ENCODE measurements at places on chromosomes 6 and 20. TPM values are rescaled to one million over a fixed set of nuclear protein-coding genes. Genes with fewer than 3 reads are reported as not detected.

GRCh38 chr6:45327956-45328522 lies at the start of gene RUNX2:
RUNX2 (plus strand) TSS chr6:45328330; CDS start chr6:45328727, 397 bp downstream.
- H3K27ac ChIP-seq, result no peak within 1 kb of the TSS
- H3K27me3 ChIP-seq, result no peaks in the 10 kb centered on the region
- no peaks in the 10 kb centered on the region for H3K4me1 ChIP-seq

DNA sequence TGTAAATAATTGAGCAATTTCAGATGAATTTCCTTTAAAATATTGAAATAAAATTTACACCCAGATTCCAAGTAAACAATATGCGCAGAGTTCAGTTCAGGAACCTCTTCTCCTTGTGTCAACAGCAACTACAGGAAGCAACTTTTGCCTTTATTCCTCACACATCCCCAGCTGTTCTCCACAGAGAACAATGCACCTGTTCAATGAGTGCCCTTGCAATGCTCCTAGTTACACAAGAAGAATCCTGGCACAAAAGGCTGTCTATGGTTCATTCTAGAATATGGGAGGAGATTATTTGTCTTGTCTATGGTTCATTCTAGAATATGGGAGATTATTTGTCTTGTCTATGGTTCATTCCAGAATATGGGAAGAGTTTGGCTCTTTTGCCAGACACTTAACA lies 454.9 kb downstream of the BTBD3 start:
- DNase-seq, result no peak
- H3K27ac ChIP-seq, result no peak overlapping the region
- H3K36me3 ChIP-seq, result no peaks in the 10 kb centered on the region
- no peaks in the 10 kb centered on the region for H3K27me3 ChIP-seq
- no peaks in the 10 kb centered on the region for H3K4me1 ChIP-seq

OR2J3 gene
- total RNA-seq, result not detected

GRCh38 chr6:47423079-47423478 lies 54.5 kb upstream of the CD2AP start:
- H3K4me3 ChIP-seq, result no peak overlapping the region
- H3K27ac ChIP-seq, result no peak overlapping the region
- no peaks in the 10 kb centered on the region for H3K36me3 ChIP-seq

DNA sequence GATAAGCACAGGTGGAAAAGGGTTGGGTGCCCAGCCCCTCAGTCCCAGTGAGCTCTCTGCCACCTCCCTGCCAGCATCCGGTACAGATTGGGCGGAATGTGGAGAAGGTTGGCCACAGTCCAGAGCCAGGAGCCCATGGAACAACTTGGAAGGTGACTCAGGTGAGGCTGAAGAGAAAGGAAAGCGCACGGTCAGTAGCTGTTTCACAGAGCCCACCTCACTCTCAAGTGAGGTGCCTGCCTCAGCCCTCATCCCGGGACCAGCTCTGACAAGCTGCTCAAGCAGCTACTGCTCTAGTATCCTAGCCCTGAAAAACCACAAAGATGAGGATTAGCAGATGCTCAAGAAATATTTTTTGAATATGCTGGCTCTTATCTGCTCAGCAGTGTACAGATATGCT lies 1.1 kb upstream of the MMP24OS start:
- peaks cover 22% of the 10 kb centered on the region for H3K4me1 ChIP-seq
- DNase-seq, result no peak
- peak overlapping the region; percentile 97 for H3K27ac ChIP-seq
- H3K4me3 ChIP-seq, result no peak overlapping the region

DNA sequence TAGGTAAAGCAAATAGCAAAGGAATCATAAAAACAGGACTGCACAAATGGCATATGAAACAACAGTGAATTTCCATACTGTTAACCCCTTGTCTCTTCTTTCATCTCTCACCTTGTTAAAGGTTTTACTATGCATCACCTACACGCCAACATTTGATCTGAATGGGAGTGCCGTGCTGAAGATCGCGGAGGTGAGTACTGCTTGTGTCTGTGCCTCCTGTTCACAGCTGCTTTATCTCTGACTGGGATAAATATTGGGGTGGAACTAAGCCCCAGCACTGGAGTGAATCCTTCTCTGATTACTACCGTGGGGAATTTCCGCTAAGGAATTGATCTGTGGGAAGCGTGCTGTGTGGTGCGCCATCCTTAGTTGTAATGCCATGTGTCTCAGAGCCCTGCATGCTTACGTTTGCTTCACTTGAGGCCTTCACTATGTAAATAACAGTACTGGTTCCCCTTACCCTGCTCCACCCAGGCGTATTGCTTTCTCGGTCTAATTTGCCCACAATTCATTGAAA lies 11.4 kb upstream of the PBOV1 start:
- no peaks in the 10 kb centered on the region for H3K4me1 ChIP-seq
- no peak overlapping the region for H3K27ac ChIP-seq
- no peaks in the 10 kb centered on the region for H3K36me3 ChIP-seq
- no peak for DNase-seq
- no peak overlapping the region for H3K4me3 ChIP-seq
- H3K27me3 ChIP-seq, result no peaks in the 10 kb centered on the region

All from gastrocnemius medialis (tissue), 4 donors.